ENCODE measurements at places on chromosomes 13 and 19.

GRCh38 chr13:96824140-96824539 is 170.1 kb downstream of the OXGR1 start:
- DNase-seq: no peak

GRCh38 chr19:9406798-9407352 is 28.5 kb downstream of the ZNF266 start:
- DNase-seq: no peak

- DNase-seq: peak; percentile 18
These were observed 897 bp upstream of the DMKN start for GRCh38 chr19:35514282-35514809.

- DNase-seq: no peak
These were observed 76.7 kb upstream of the ZNF43 start for GRCh38 chr19:21912654-21913053.

DNA sequence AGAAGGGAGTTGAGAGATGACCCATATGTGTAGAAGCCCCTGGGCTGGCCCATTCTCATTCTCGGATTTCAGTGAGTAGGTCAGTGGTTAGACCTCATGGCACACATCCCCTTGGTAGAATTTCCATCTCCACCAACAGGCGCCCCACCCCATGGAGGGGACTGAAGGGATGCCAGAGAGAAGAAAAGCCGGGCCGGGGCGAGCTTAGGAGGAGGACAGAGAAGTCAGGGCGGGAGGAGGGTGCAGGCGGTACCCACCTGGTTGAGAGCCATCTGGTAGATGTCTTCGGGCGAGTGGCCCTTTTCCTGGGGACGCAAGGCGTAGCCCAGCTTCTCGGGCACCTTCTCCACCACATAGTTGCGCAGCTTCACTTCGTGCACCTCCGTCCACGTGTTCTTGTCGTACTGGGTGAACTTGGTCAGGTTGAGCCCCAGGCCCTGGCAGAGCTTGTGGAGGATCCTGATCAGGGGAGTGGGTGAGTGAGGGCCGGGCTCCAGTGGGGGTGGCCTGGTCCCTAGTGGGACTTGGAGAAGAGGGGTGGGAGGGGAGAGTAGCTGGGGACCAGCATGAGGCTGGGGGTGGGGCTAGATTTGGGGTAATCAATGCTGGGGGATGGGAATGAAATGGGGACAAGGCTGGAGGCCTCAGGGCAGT is 2.5 kb downstream of the IL4I1 start:
- DNase-seq: no peak

- no peak for DNase-seq
These were observed 75.0 kb upstream of the OXGR1 start for GRCh38 chr13:97069050-97069815.

DNA sequence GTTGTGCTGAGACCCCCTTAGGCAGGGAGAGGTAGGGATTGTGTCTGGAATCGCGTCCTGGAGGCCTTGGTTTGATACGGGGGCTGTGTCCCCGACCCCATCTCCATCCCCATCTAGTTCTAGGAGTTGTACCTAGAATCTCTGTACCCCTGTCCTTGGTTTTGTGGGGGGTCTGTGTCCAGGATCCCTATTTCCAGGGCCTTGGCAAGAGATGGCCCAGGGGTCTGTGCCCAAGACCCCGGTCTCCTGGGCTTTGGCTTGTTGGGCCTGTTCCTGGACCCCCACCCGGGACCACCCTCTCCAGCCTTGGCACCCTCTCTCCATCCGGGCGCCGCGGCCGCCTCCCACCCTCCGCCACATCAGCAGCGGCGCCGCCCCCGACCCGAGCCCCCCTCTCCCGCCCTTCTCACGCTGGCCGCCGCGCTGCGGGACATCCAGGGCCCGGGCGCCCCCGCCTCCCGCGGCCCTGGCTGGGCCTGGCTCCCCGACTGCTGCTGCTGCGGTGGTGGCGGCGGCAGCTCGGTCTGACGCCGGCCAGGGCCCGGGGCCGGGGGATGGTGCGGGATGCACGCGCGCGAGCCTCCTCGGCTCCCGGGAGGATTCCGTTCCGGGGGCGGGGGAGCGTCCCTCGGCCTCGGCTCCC is at the start of gene NUMBL:
NUMBL (minus strand) TSS at position 602 of the 643 bp plus-strand sequence; CDS start at position 434, 168 bp downstream.
- DNase-seq: no peak

DNA sequence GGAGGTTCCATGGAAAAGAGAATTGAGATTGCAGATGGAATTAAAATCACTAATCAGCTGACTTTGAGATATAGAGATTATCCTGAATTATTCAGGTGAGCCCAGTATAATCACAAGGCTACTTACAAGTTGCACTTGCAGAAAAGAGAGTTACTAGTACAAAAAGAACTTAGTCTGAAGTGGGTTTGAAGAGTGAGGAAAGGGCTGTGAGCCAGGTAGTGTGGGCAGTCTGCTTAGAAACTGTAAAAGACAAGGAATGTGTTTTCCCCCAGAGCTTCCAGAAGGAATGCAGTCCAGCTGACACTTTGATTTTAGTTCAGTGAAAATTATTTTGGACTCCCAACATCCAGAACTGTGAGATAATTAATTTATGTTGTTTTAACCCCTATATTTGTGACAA is 285.4 kb upstream of the GPC6 start:
- no peak for DNase-seq

DNA sequence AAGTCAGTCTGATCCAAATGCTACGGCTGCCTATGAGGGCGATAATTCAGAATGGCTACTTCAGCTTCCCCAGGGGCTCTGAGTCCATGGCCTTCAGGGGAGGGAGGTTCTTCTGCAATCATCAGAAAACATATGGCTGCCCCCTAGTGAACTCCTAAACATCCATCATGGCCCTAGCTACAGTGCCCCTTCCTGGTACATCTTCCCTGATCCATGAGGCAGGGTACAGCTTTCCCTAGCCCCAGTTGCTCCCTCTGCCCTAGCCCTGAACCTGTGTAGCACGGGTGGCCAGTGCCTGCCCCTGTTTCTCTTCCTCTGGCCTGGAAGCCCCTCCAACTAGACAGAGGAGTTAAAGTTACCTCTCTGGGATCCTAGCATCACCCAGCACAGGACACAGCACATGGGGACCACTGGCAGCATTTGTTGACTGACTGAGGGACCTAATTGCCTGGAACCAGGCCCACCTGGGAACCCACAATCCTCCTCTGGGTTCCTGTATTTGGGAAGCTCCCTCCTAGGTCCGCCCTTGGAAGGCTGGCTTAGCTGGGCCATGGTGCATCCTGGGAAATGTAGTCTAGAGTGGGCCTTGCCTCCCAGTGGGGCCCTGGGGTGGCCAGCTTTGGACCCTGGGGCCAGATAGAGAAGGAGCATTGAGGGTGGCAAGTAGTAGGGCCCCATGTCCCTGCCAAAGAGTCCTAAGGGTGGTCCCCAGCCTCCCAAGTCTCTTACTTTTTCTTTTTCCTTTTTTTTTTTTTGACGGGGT is 17.7 kb upstream of the SEMA6B start:
- DNase-seq: peak; percentile 33

- DNase-seq: no peak
These were observed 93.4 kb upstream of the TSC22D1 start for GRCh38 chr13:44669534-44669933.

- DNase-seq: no peak
These were observed 29.4 kb upstream of the STK24 start for GRCh38 chr13:98606296-98606695.

GRCh38 chr13:66821551-66821950 is 408.6 kb downstream of the PCDH9 start:
- DNase-seq: no peak

- peak; percentile 39 for DNase-seq
These were observed 172.5 kb upstream of the SLITRK5 start for GRCh38 chr13:87498681-87499080.
